ENCODE measurements at places on chromosomes 5 and 9. TPM values are rescaled to one million over a fixed set of nuclear protein-coding genes. Genes with fewer than 3 reads are reported as not detected.

RABL6 gene
- 95.5 TPM for total RNA-seq

- no peak for DNase-seq
Measured at GRCh38 chr5:108387758-108388157, 5.9 kb upstream of the FBXL17 start.

DNA sequence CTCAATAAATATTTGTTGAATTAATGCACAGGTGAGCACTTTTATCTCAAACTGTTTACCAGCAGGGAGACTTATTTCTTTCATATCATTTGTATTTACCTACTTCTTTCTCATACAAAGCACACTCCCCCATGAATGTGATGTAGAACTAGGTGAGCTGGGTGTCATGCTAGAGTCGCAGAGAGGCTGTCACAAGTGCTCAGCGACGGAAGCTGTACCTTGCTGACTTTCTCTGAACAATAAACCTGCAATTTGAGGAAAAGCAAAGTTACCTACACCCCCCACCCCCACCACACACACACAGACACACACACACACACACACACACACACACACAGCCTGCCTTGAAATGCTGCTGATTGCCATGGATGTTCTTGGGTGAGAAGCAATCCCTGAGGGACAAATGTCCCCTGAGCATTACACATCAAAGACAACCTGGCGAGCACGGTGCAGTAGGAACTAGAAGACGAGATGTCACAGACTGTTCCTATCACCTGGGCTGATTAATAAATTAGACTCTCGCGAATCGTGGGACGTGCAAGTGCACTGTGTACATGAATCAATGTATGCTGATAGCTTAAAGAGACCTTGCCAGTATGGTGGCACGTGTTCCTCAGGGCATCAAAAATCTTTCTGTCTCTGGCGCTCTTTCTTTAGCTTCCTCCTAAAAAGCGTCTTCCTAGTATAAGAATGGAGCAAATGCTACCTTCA lies 66.1 kb downstream of the BRINP1 start:
- DNase-seq = no peak

OR13C2 gene
- total RNA-seq = not detected

MYMK gene
- not detected for total RNA-seq

GRCh38 chr5:55994495-55994997 lies at the start of gene IL6ST:
Gene IL6ST, minus strand, starts transcription at chr5:55994963. Its CDS starts 18,685 bp downstream, at chr5:55976278.
- DNase-seq = peak; percentile 62

IL13 gene
- 2.8 TPM for total RNA-seq
